DMS 273 treated with DMSO at 0.1 percent for 48 hours (cell line): ENCODE measurements at places on chromosomes 11 and 22.

DNA sequence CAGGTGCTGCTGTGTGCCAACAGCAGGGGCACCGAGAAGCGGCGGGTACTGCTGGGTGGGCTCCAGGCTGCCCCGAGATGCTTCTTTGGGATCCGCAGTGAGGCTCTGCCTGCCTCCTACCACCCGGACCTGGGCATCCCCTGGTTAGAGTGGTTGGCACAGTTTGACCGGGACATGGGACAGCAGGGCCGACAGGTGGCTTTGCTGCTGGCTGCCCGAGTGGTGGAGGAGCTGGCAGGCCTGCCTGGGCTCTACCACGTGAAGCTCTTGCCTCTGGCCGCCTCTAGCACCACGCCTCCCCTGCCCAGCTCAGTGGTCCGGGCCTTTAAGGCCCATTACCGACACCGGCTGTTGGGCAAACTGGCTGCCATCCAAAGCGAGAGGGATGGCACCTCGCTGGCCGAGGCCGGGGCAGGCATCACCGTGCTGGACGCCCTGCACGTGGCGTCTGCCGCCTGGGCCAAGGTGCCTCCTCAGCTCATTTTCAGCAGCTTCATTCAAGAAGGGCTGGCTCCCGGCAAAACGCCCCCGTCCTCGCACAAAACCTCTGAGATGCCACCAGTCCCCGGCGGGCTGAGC lies 1.9 kb downstream of the TIGD3 start:
- DNase-seq, result no peak

GRCh38 chr11:75371949-75372876 lies 20.8 kb upstream of the ARRB1 start:
- no peak for DNase-seq

- DNase-seq, result no peak
These were observed 44.1 kb upstream of the PRDM11 start for GRCh38 chr11:45102361-45102809.

DNA sequence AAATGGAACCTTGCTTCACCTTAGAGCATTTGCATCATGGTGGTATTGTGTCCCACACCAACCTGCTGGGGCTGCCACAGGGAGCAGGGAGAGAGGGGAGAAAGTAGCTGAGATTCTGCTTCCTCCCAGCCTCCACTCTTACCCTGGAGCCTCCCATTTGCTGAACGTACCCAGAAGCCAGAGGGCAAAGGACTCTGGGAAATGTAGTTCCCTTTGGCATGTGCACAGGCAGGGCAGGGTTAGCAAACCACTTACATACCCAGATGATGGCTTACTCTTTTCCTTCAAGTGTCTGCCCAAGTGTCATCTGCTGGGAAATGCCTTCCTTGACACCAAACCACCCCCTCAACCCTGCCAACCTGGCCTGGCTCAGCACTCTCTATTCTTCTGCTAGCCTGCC lies 16.9 kb downstream of the SMIM38 start:
- DNase-seq, result no peak

DNA sequence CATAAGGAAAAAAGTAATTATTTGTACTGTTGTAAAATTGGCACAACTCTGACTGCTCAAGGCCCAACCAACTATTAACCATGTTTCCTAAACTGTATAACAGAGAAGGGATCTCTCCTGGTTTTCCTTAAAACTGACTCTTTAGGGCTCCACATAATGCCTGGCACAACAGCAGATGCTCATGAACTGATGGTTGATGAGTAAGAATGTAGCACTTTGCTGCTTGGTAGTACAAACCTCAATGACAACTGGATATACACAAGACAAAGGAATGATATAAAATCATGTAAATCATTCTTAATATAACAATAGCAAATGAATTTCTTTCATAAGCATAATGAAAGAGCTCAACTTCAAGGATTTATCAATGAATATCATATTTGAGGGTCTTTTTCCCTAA lies 11.7 kb downstream of the MSANTD2 start:
- DNase-seq, result no peak

DNA sequence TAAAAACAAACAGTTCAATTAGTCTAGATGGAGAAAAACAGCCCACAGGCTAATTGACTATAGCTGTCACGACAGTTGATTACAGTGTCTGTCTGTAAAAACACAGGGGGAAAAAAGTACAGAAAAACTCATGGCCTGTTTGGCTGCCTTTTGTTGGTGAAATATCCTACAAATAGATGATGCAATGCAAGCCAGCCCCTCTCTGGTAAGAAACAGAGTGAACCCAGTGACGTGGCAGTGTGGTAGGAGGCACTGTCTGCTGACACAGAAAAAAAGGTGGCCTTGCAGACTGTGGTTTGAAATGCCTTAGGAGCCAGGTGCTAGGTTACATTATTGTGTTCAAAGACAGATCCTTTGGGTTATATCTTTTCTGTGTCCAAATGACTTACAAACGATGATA lies 431.4 kb upstream of the CCDC90B start:
- DNase-seq, result no peak

- peak; percentile 43 for DNase-seq
These were observed 25.9 kb upstream of the SCARF2 start for GRCh38 chr22:20463324-20464095.

- DNase-seq, result no peak
These were observed 453.4 kb downstream of the NTM start for GRCh38 chr11:131823772-131824171.

- DNase-seq, result no peak
These were observed 72.0 kb downstream of the SLC1A2 start for GRCh38 chr11:35347173-35347878.

- DNase-seq, result no peak
These were observed 12.4 kb downstream of the UCP2 start for GRCh38 chr11:73969991-73970800.

DNA sequence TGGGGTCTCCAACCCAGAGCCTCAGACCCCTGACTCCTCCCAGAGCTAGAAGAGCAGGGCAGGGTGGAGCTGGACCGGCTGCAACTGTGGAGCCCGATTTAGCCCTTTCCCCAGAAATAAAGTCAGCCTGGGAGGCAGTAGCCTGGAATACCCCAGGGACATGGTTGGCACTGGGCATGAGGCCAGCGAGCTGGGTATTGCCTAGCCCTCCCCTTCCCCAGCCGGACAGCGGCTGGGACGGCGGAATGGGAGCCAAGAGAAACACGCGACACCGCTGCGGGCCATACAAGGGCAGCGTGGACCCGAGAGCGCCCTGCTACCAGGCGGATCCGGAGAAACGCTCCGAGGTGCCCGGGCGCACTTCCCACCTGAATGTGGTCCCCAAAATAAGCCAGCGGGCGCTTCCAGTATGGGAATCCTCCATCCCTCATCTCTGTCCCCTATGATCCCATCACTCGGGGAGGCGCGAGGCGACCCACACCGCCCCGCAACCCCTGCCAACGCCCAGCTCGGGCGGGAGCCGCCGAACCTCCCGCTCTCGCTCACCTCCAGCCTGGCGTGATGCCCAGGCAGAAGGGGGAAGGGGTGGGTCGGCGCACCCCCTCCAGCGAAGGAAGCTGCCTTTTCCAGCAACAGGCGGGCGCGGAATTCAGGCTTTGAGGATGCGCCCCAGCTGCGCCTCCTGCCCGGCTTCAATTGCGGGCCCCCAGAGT lies 758 bp downstream of the MCAM start:
- peak; percentile 10 for DNase-seq

DNA sequence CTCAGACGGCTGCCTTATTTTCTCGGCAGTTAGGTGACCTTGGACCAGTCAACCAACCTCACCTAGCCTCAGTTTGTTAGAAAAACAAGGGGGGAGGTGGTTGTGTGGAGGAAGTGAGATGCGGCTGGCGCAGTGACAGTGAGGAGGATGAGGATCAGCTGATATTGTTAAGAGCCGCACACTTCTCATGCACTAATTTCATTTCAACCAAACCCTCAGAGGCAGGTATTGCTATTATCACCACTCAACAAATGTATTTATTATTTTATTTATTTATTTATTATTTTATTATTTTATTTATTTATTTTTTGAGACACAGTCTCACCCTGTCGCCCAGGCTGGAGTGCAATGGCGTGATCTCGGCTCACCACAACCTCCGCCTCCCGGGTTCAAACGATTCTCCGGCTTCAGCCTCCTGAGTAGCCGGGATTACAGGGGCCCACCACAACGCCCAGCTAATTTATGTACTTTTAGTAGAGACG lies 2.1 kb downstream of the LGALS1 start:
- DNase-seq, result no peak

GRCh38 chr11:61973476-61974162 lies 6.2 kb upstream of the FTH1 start:
- DNase-seq, result no peak

- DNase-seq, result no peak
These were observed 3.1 kb downstream of the ACY3 start for GRCh38 chr11:67647471-67647870.

DNA sequence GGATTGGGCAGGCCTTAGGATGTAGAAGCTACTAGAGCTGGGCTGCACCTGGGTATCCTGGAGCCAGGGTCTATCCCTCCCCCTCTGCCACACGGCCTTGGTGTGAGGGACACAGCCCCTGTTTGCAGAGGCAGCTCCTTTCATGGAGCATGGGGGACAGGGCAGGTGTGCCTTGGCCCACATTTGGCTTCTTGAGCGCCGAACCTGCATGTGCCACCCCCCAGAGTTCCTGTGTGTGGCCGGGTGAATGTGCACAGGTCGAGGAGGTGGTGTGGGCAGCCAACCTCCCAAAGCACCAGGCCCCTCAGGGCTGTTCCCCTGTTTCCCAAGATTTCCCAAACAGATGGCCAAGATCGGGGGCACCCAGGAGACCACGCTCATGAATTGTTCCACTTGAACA lies 7.9 kb upstream of the KCNQ1OT1 start:
- DNase-seq, result no peak

- no peak for DNase-seq
These were observed 5.4 kb downstream of the GRK2 start for GRCh38 chr11:67271541-67272284.

GRCh38 chr22:28798810-28799605 lies 1.4 kb downstream of the XBP1 start:
- no peak for DNase-seq

DNA sequence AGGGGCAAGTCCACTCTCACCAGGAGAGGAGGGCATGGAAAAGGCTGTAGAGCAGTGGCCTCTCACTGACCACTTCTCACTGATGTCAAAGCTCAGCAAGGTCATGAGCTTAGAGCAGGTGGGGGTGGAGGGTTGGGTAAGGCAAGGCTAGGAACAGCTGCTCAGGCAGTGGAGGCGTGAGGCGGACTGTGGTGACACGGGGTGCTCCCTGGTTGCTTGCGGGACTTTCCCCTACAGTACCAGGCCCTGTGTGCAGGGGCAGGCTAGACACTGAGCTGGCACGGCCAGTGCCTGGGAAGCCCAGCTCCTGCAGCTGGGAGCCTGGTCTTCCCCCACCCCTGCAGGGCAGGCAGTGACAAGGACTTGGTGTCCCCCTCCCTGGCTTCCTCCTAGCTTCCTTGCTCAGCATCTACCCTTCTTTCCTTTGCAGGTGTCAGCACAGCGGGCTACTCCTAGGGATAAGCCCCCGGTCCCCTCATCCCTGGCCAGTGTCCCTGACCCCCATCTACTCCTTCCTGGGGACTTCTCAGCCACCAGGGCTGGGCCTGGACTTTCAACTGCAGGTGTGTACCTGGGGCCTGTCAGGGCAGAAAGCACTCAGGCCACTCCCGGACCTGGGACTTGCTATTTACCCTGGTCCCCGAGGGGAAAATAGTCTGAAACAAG lies 45.6 kb downstream of the PISD start:
- DNase-seq, result no peak

DNA sequence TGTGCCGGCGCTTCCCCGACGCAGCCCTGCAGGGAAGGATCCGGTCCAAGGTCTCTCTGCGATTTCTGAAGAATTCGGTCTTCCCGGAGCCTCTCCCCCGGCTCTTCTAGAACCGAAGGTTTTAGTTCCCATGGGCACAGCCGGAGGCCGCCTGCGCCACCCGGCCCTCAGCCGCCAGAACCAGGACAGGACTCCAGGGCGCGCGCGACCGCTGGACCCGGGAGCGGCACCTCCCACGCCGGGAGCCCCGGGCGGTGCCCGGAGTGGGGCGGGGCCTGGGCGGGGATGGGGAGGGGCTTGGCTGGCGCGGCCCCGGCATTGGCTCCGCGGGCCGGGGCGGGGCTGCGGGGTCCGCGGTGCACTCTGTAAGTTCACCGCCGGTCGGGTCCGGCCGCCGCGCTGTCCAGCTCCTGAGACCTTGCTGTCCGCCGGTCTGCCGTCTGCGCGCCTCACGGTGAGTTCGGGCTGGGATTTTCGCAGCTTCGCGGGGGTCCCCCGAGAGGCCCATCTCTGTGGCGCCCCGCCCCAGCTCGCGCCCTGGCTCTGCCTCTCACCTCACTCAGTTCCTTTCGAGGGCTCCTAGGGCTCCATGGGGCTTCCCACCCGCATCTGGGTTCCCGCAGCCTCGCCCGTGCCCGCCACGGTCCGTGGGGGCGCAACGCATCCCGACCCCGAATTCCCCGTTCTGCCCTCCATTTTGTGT lies at the start of gene CDC42EP2:
CDC42EP2 (plus strand) TSS at position 366 of the 703 bp plus-strand sequence. CDS start 6,033 bp downstream, outside the sequence.
- DNase-seq, result no peak

GRCh38 chr22:22555596-22555995 lies 3.5 kb downstream of the PRAME start:
- DNase-seq, result no peak

- no peak for DNase-seq
These were observed 95.4 kb downstream of the MYO18B start for GRCh38 chr22:25837288-25837900.

DNA sequence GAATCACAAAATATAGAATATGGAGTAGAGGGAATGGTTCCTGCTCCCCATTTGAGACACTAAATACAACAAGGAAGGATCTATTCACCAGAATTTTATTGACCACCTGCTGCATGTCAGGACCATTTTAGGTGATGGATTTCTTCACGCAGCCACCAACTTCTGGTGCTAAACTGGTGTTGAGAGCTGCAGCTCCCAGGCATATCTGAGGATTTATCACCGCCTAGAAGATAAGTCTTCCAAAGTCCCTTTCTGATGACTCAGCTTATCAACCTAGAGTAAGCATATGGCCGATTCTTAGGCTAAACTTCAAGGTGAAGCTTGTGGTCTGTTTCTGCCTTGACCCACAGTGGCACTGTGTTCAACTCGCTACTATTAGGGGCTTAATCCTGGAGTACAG lies 6.7 kb downstream of the DDI1 start:
- DNase-seq, result no peak

DNA sequence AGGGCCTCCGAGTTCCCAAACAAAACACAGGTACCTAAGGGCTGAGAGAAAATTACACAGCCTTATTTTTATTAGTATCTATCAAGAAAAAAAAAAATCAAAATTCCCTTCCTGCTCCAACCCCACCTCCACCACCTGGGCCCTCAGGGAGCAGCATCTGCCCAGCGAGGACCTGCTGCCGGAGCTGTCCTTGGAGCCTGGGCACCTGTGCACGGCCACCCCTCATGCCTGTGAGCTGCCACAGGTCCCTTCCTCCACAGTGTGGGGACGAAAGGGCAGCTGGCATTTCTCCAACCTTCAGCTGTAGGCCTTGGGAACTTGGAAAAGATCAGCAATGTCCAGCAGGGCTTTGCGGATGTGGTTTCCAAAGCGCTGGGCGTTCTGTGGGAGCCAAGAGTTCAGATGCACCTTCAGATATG lies 6.3 kb upstream of the SYCE3 start:
- no peak for DNase-seq
